ENCODE measurements at places on chromosomes 2 and 18. TPM values are rescaled to one million over a fixed set of nuclear protein-coding genes. Genes with fewer than 3 reads are reported as not detected.

RAPH1 gene
- 59.5 TPM for total RNA-seq

ZDBF2 gene
- 9.6 TPM for total RNA-seq

HSBP1L1 gene
- 3.7 TPM for total RNA-seq

EPHA4 gene
- total RNA-seq: 19.8 TPM

TUBB8B gene
- total RNA-seq: 1.1 TPM

MAP3K2 gene
- total RNA-seq: 25.7 TPM

FSHR gene
- total RNA-seq: not detected

DNA sequence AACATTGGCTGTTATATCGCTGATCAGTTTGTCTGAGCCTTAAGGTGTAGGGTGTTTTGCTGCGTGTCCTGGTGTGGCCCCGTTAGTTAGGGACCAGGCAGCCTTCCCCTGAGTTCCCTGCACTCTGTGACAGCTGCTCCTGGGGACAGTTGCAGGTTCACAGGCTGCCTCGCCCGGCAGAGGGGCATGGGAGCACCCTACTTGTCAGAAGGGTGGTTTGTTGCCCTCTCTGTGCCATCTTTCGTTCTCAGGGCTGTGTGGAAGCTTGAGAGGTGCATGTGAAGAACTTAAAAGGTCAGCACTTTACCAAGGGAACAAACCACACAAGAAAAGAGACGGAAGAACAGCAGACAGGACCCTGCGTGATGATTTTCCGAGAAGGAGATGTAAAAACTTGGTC is 159.6 kb downstream of the LDLRAD4 start:
- no peaks in the 10 kb centered on the region for H3K36me3 ChIP-seq
- H3K27me3 ChIP-seq: no peaks in the 10 kb centered on the region
- H3K4me1 ChIP-seq: peaks cover 46% of the 10 kb centered on the region
- no peak overlapping the region for H3K27ac ChIP-seq

- no peak overlapping the region for H3K4me3 ChIP-seq
- no peaks in the 10 kb centered on the region for H3K27me3 ChIP-seq
- no peaks in the 10 kb centered on the region for H3K4me1 ChIP-seq
- H3K27ac ChIP-seq: no peak overlapping the region
These were observed 87.5 kb downstream of the RBM43 start for GRCh38 chr2:151174127-151174526.

- H3K27ac ChIP-seq: no peak overlapping the region
- no peaks in the 10 kb centered on the region for H3K4me1 ChIP-seq
- H3K27me3 ChIP-seq: peaks cover 1% of the 10 kb centered on the region
- no peaks in the 10 kb centered on the region for H3K36me3 ChIP-seq
These were observed 87.9 kb downstream of the GLI2 start for GRCh38 chr2:120823551-120823950.

GRCh38 chr2:113305146-113305545 is 26.4 kb upstream of the PAX8 start:
- H3K4me3 ChIP-seq: no peak overlapping the region
- peaks cover 6% of the 10 kb centered on the region for H3K27me3 ChIP-seq
- H3K4me1 ChIP-seq: no peaks in the 10 kb centered on the region
- no peak for DNase-seq
- H3K27ac ChIP-seq: no peak overlapping the region
- H3K36me3 ChIP-seq: no peaks in the 10 kb centered on the region

DNA sequence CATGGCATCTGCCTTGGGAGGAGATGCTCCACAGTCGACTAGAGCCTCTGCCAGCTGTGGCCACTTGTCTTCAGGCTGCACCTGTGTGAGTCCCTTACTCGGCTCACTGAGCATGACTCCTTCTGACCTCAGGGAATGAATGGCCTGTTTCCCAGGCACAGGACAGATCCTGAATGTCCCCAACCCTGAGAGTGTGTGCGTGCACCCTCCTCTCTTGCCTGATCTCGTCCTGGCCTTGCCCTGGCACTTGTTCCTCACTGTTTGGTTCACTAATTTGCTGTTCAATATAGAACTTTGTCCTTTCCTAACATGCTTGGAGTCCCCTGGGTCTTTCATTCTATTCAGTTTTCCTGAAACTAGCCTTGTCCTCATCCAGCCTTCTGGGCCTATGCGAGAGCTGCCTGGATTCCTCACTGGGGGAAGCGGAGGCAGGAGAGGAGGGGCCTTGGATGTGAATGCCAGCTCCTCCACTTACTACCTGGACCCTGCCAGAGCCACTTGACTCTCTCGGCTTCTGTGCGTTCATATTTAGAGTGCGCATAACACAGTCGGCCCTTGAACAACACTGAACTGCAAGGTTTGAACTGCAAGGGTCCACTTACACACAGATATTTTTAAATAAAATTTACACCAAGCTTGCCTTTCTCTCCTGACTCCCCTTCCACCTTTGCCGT is 184.8 kb downstream of the ACKR3 start:
- H3K27ac ChIP-seq: no peak overlapping the region
- no peak overlapping the region for H3K4me3 ChIP-seq
- H3K4me1 ChIP-seq: peaks cover 4% of the 10 kb centered on the region
- no peaks in the 10 kb centered on the region for H3K36me3 ChIP-seq
- DNase-seq: no peak

DNA sequence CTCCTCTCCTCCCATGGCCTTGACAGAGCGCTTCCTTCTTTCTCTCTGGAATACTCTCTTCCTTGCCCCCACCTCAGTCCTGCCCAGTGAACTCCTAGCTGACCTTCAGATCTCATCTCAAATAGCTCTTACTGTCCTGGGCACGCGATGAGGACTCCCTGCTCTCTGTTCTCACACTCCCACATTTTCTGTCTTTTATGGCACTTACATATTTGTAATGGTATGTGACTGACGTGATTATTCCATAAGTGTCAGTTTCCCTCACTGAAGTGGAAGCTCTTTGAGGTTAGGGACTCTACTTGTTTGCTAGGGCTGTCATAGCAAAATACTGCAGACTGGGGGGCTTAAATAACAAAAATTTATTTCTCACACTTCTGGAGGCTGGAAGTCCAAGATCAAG is 1.7 kb upstream of the DYSF start:
- H3K27me3 ChIP-seq: no peaks in the 10 kb centered on the region
- H3K4me3 ChIP-seq: no peak overlapping the region
- no peak overlapping the region for H3K27ac ChIP-seq
- H3K4me1 ChIP-seq: peaks cover 45% of the 10 kb centered on the region

GRCh38 chr18:58303363-58303762 is 259.3 kb downstream of the NEDD4L start:
- H3K27ac ChIP-seq: no peak overlapping the region
- no peaks in the 10 kb centered on the region for H3K36me3 ChIP-seq
- no peak for DNase-seq
- H3K4me3 ChIP-seq: no peak overlapping the region
- no peaks in the 10 kb centered on the region for H3K4me1 ChIP-seq

GRCh38 chr2:132999421-132999820 is 329.4 kb upstream of the LYPD1 start:
- H3K4me3 ChIP-seq: no peak overlapping the region
- no peaks in the 10 kb centered on the region for H3K36me3 ChIP-seq
- H3K4me1 ChIP-seq: no peaks in the 10 kb centered on the region
- DNase-seq: no peak
- no peaks in the 10 kb centered on the region for H3K27me3 ChIP-seq

GRCh38 chr18:51520676-51521180 is 323.2 kb upstream of the MEX3C start:
- no peak overlapping the region for H3K27ac ChIP-seq
- no peaks in the 10 kb centered on the region for H3K4me1 ChIP-seq
- no peak overlapping the region for H3K4me3 ChIP-seq
- DNase-seq: no peak

DNA sequence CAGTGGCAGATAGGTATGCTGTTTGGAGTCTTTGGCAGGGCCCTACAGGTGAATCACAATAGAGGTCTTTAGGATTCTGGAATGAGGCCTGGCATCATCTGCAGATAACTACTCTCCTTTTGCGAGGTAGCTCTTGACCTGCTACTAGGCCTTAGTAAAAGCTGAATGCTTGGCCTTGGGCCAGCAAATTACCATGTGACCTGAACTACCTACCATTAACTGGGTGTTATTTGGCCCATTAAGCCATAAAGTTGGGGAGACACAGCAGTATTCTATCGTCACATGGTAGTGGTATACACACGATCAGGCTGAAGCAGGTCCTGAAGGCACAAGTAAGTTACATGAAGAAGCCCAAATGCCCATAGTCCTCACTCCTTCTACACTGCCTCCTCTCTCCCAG is 178.2 kb downstream of the PPP1R1C start:
- H3K4me1 ChIP-seq: no peaks in the 10 kb centered on the region
- no peak overlapping the region for H3K4me3 ChIP-seq
- H3K36me3 ChIP-seq: no peaks in the 10 kb centered on the region
- no peak for DNase-seq
- H3K27ac ChIP-seq: no peak overlapping the region

Measured in endothelial cell of umbilical vein (primary cell).